ENCODE measurements at places on chromosomes 3 and 15.

DNA sequence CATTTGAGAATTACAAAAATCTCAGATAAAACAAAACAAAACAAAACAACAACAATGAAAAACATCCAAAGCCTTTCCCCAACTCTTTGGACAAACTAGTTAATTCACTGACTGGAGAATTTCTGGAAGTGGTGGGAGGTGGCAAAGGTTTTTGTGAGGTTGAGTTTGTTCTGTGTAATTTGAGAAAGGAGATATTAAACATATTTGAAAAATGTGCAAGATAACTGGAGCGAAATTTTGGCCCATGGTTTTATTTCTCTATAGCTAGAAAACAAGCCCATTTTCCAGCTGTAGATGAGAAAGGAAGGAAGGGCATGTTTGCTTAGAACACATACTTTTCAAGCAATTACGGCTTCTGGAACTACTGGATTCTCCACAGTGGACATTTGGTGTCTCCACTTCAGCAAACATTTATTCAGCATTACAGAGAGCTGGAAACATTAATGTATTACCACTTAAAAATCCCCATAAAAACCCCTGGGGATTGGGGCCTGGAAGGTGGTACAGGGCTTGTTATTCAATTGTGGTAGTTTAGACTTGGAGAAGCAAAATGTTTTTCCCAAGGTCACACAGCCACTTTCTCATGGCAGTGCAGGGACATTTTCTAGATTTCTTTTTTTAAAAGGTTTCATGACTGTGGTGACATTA, 135.8 kb downstream of the THSD4 start:
- no peak for DNase-seq

DNA sequence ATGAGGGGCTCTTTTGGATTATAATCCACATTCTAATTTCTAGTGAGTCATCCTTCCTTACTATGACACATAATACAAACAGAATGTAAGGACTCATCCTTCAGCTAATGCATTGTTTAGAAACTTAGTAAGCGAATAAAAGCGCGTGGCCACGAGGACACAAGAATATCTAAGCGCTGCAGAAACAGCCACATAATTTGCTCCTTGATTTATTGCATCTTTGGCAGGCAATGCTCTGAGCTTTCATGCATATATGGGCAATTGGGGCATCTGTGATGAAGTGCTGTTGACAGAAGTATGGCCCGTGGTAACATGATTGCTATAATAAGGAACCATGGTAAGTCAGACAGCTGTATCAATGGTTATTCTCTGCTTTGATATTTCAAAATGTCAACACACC, 191.3 kb upstream of the ZNF385D start:
- DNase-seq = peak; percentile 95

DNA sequence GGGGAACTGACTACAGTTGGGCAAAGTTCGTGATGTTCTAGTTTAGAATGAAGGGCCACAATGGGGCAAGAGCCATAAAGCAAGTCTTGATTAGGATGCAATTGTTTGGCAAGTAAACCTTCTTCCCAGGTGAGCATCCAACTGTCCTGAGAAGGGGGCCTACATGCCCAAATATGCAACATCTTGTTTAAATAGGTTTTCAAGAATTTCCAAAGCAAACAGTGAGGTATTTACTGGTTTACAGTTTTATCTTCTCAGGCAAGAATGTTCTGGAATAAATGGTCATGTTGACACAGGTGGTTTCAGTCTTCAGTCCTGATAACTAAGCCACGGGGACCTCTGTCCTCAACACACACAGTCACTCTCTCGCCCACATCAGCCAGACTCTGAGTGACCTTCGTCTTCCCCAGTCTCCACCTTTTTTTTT, 90.3 kb upstream of the FAM174B start:
- DNase-seq = no peak

GRCh38 chr3:117669774-117670173, 960.2 kb downstream of the TUSC7 start:
- DNase-seq = no peak

DNA sequence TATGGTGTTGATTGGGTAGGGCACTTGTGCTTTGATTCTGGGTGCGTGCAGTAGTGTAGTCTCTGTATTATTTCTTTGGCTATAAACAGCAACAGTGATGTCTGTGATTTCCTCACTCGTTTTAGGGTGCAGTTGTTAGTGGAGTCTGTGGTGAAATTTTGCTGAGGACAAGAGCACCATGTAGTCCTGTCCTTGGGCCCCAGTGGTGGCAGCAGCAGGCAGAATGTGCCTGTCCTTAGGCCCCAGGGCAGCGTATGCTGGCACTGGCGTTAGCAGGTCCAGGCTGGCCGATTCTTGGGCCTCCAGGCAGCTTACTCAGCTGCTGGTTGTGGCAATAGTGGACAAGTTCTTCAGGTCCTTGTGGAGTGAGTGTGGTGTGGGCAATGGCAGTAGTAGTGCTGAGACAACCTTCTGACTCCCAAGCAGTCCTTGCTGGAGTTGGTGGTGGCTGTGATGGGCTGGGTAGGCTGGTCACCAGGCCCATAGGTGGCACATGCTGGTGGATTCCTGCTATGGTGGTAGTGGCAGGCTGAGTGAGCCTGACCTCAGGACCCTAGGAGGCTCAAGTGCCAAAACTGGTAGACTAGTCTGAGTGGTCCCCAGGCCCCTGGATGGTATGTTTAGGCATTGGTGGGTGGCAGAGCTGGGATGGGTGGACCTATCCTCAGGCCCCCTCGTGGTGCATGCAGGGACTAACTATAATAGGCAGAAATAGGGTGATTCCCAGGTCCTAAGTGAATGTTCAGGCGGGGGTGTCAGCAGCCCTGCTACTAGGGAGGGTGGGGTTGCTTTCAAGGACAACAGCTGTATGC, 56.3 kb downstream of the TNFAIP8L3 start:
- no peak for DNase-seq

DNA sequence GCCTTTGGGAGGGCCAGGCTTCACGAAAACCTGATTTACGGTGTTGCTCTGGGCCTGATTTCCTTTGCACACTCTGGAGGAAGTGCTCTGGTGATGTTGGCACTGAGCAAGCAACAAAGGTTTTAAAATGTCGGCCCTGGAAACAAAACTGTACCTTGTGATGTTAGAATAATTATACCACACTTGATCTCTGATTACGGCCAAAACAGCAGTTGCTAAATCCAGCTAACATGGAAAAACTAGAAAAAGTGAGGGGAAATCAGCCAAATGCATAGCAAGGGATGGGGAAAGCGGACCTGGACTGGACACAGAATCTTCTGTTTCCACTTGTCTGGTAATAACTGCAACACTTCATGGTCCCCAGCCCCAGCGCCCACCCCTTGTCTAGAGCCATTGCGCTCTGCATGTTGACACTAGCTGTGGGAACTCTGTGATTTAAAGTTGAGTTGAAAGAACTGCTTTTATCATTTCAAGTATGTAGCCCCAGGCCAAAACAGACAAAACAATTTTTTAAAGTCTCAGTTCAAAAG, 120.1 kb downstream of the VGLL4 start:
- no peak for DNase-seq

DNA sequence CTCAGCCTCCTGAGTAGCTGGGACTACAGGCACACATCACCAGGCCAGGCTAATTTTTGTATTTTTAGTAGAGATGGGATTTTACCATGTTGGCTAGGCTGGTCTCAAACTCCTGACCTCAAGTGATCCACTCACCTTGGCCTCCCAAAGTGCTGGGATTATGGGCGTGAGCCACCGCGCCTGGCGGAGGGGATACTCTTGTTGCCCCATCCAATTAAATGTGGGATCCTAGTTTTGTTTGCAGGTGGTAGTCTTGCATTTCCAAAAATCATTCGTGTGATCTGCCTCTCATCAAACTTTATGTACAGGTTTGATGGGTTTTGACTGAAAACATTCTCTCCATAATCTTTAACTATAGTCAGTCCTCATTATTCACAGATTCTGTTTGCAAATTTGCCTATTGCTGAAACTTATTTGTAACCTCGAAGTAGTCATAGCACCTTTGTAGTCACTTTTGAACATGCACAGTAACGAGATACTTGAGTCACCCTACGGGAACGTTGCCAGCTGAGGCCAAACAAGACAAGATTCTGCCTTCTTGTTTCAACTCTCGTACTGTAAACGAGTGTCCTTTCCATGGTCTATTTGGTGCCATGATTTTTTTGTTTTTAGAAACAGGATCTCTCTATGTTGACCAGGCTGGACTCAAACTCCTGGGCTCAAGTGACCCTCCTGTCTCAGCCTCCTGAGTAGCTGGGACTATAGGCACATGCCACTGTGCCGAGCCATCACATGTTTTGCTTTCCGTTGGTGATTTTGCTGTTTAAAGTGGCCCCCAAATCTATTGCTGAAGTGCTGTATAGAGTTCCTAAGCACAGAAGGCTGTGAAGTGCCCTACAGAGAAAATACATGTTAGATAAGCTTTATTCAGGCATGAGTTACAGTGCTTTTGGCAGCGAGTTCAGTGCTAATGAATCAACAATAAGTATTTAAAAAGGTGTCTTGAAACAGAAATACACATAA, 8.1 kb upstream of the MAPK6 start:
- DNase-seq = peak; percentile 66

GRCh38 chr3:20055020-20055775, 15.0 kb downstream of the KAT2B start:
- DNase-seq = no peak

GRCh38 chr15:34304613-34305012, 33.0 kb downstream of the SLC12A6 start:
- DNase-seq = no peak

DNA sequence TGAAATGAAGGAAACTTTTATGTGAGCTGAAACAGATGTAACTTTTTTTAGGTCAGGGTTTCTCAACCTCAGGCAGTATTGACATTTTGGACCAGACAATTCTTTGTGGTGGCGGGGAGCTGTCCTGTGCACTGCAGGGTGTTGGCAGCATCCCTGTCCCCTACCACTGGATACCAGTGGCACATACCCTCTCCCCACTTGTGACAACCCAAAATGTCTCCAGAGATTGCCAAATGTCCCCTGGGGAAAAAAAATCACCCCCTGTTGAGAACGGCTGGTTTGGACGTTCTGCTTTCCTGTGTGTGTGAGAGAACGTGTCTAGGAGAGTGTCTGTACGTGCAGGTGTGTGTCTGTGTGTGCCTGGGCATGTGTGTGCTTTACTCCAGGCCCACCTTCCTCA, 30.7 kb upstream of the GRIP2 start:
- DNase-seq = no peak

- DNase-seq = peak; percentile 34
These were observed 196.1 kb upstream of the P2RY1 start for GRCh38 chr3:152638707-152639450.

- no peak for DNase-seq
These were observed 136.8 kb upstream of the UMPS start for GRCh38 chr3:124593442-124593829.

DNA sequence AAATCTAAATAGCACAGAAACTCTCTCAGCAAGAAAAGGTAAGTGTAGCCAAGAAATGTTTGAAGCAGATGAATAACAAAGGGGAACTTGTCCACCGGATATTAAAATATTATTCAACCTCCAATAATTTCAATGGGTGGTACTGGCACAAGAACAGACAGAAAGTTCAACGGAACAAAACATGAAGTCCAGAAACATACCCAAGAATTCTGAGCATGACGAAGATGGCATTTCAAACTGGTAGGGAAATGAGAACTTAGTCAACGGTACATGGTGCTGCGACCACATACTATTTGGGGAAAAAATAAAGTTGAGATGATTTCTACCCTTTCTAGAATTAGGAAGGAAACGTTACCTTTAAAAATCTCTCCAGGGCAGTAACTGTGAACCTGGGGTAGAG, 5.5 kb downstream of the CHSY1 start:
- DNase-seq = no peak

DNA sequence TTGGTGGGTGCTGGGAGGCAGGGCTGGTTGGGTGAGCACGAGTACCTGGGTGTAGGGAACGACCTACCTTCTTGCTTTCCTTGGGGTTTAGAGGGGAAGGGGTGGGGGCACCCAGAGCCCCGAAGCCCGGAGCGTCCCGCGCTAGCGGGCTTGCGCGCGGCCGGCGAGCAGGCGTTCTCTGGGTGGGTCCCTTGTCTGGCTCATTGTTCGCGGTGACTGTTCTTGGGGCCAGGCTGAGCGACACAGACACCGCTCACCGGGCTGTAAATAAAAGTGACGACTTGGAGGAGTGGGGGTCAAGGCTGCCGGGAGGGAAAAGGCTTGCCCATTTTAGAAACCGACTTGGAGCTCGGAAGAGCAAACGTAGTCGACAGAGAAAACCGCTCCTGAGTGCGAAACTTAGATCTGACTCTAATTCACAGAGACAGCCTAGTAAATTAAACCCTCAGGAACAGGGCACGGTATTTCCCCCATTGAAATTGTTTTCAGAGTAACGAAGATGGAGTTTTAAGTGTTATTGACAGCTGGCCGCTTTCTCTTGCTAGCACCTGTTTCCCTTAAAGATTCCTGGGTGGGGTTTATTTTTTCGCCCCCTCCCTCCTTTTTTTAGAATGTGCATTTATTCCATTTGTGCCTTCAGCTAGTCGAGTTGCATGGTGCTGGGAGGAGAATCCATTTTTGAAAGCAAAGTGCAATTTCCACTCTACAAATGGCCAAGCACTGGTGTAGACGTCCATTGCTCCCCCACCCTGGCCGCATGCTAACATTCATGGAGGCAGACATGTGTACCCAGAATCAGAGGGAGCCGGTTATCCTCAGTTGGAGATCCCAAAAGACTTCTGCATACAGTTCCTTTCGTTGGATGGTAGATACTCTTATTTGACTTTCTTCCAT, 532.1 kb upstream of the SEMA6D start:
- DNase-seq = no peak

GRCh38 chr3:51860703-51861665, at the start of gene IQCF2:
TSS of gene IQCF2 (plus strand) at chr3:51861615. CDS start at chr3:51861667, 52 bp downstream.
- DNase-seq = no peak

GRCh38 chr3:60298141-60298540, 953.1 kb downstream of the FHIT start:
- no peak for DNase-seq

DNA sequence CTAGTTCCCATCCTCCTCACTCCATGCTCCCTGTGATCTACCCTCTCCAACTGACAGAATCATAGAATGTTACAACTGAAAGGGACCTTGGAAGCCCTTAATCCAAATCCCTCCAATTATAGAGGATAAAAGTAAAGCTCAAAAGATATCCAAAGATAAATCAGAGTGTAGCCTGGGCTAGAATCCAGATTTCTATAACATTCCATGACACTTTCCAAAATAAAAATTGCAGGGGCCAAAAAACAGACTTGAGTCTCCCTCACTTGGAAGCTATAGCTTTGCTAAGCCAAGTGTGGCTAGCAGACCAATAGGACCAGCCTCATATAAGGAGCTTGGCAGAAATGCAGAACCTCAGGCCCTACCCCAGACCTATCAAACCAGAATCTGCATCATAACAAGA, 148.1 kb downstream of the NTRK3 start:
- DNase-seq = no peak

DNA sequence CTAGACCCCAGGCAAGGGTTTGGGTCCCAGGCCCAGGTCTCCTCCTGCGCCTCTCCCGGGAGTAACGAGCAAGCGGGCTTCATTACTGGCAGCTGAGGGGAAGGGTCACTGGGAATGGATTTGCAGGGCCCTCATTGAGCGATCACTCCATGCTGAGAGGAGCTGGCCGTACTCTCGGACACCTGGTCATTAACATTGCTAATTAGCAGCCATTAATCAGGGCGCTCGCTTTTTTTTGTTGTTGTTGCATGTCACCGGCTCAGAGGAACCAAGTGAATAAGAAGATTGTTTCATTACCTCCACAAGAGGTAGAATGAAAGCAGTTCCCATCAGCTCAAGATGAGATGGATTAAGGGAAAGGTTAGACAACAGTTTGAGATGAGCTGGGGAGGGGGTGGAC, 293.0 kb upstream of the ATP11B start:
- DNase-seq = no peak
